K562 (cell line): ENCODE measurements at places on chromosomes 1 and 21. TPM values are rescaled to one million over a fixed set of nuclear protein-coding genes. Genes with fewer than 3 reads are reported as not detected.

DNA sequence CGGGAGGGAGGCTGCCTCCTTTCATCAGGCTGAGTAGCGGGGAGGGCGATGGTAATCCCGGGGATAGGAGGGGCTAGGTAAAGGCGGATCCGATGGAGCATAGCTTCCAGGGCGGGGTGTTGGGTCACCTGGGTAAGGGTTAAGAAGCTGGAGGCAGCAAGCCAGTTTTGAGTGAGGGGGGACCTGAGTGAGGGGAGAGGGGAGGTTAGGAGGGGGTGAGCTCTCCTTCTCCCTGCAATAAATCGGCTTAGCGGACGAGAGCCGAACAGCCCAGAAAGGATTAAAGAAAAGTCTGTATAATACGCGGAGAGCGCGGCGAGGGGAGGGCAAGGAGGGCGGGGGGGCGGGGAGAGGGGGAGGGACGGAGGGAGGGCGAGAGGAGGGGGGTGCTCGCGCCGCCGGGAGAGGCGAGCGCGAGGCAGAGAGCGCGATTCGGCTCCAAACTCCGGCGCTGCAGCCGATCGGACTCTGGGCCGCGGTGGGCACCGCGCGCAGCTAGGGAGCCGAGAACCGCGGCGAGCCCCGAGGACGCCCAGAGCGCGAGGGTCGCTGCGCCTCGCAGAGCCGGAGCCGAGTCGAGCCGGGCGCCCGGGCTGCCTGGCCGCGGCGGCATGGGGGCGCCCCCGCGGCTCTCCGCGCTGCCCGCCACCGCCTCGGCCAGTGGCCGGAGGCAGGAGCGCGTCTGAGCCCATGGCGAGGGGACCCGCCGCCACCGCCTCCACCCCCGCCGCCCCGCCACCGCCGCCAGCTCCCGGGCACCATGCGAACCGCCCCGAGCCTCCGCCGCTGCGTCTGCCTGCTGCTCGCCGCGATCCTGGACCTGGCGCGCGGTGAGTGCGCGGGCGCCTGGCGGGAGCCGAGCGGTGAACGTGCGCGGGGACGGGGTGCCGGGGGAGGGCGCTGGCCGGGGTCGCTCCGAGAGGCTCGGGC lies at the start of gene IGSF21:
Gene IGSF21, plus strand, starts transcription at position 430 of the 930 bp plus-strand sequence. Its CDS starts 331 bp downstream, at position 761.
- DNase-seq = no peak

GRCh38 chr1:219398815-219399396 lies 214.0 kb downstream of the ZC3H11B start:
- DNase-seq = no peak

PROX1 gene
- polyA plus RNA-seq = not detected in 2 replicates

GRCh38 chr1:162186026-162186374 lies 116.5 kb downstream of the NOS1AP start:
- DNase-seq = no peak

GRCh38 chr1:40973912-40974311 lies 5.6 kb upstream of the CTPS1 start:
- no peak for DNase-seq

KRTAP19-4 gene
- not detected in 2 replicates for polyA plus RNA-seq

DPH2 gene
- 93.2 and 110 TPM in 2 replicates for polyA plus RNA-seq

GRCh38 chr1:174397261-174397660 lies 50.5 kb upstream of the GPR52 start:
- DNase-seq = no peak

GRCh38 chr1:75100481-75101092 lies 33.6 kb upstream of the LHX8 start:
- DNase-seq = no peak

GRCh38 chr1:158145173-158145719 lies 35.4 kb upstream of the CD1D start:
- DNase-seq = no peak

GRCh38 chr1:107976836-107977235 lies 11.9 kb upstream of the VAV3 start:
- no peak for DNase-seq

DNA sequence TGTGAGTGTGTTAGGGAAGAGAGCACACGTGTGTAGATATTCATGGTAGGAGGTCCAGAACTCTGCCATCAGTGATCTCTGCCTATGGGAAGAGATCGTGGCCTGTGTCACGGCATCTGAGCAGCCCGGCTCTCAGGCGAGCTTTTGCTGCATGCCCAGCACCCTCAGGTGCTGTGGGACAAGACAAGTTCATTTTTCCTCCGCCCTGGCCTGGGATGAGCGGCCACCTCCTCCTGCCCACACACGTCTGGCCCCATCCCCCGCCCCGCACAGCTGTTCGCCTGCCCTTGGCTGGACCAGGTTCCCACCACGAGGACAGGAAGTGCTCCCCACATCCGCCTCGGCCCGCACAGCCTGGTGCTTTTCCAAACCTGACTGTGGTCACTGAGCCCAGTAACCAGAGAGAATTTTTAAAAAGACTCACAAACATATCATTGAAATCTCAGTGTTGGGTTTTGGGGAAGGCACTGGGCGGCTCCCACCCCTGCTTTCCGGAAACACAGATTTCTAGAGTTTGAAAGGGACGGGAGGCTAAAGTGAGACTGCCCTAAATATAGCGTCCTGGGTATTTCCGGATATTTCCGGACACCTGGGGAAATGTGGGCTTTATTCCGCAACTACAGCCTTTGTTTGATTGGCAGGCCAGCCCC lies 18.0 kb downstream of the BMP8A start:
- DNase-seq = no peak

- no peak for DNase-seq
Observed at GRCh38 chr1:226308166-226308722, 720 bp downstream of the LIN9 start.

KCNA3 gene
- not detected in 2 replicates for polyA plus RNA-seq

- peak; percentile 82 for DNase-seq
Observed at GRCh38 chr1:205248793-205249601, 21.3 kb downstream of the TMCC2 start.

- no peak for DNase-seq
Observed at GRCh38 chr1:2128189-2128901, 66.2 kb downstream of the FAAP20 start.

DNA sequence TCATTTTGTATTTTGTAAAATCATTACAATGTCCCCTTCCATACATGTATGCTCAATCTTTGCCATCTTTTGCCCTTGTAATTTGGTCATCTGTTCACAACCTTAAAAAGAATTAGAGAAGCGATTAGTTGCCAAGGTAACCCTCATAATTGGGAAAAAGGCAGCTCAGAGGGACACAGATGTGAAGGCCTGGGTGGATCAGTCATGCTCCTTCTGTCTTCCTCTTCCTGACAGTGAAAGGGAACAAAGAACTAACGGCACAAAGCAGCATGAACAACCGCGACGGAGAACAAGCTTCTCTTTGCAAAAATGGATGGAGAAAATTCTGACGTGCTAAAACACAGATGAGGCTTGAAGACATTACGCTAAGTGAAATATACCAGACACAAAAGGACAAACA lies 78.7 kb upstream of the COG2 start:
- DNase-seq = no peak

DNA sequence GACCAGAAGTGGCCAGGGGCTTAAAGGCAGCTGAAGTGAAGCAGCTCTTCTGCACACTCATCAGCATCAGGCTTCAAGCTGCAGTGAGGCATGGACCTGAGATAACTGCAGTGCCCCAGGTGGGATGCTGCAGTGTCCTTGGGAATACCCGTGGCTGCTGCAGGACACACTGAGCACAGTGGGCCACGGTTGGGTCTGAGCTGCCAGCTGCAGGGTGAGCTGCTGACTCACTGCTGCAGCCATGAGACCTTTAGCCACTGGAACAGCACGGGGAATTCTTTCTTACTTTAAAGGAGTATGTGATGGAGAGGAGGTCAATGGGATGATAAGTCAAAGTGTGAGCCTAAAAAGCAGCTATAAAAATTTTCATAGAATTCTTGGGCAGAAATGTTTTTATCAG lies 102.1 kb downstream of the XCL2 start:
- DNase-seq = no peak

AMY1A gene
- not detected in 2 replicates for polyA plus RNA-seq

DNA sequence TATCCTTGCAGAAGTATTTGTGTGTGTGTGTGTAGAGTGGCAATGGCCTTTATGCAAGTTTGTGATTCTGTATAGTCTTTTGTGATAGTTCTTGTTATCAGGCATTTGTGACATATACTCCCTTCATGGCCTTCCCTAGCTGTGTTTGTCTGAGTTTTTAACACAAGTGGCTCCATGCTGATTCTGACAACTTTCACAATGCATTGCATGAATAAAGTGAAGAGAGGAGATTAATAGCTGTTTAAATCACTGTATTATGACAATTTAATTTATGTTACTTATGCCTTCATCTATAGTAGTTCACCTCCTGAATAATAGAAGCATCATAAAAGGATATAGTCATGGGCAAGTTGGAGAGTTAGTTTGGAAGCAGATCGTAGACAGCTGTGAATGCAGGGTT lies 17.2 kb upstream of the MCOLN3 start:
- DNase-seq = no peak

- DNase-seq = no peak
Observed at GRCh38 chr1:34983700-34984355, 1.3 kb downstream of the TMEM35B start.

GRCh38 chr1:3292868-3293562 lies 161.4 kb upstream of the ARHGEF16 start:
- DNase-seq = no peak

ABCG1 gene
- polyA plus RNA-seq = not detected in 2 replicates

MYCL gene
- polyA plus RNA-seq = 17.1 and 18.2 TPM in 2 replicates

GRCh38 chr1:10910681-10911489 lies 101.6 kb upstream of the TARDBP start:
- DNase-seq = no peak

DNA sequence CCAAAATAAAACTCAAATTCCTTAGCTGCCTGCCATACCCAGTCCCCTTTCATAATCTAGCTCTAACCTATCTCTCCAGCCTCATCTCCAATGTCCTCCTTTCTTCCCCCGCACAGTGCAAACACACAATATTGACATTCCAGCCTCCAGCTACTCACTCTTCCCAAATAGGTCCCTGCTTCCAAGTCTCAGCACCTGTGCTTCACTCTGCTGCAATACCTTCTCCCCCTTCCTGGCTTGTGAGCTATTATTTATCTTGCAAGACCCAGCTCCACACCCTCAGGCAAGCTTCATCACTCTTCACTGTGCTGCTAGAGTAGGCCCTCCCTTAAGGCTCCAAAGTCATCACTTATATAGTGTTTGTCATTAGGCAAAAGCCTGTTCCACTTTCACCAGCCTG lies 9.7 kb downstream of the PLPP3 start:
- DNase-seq = no peak

DNA sequence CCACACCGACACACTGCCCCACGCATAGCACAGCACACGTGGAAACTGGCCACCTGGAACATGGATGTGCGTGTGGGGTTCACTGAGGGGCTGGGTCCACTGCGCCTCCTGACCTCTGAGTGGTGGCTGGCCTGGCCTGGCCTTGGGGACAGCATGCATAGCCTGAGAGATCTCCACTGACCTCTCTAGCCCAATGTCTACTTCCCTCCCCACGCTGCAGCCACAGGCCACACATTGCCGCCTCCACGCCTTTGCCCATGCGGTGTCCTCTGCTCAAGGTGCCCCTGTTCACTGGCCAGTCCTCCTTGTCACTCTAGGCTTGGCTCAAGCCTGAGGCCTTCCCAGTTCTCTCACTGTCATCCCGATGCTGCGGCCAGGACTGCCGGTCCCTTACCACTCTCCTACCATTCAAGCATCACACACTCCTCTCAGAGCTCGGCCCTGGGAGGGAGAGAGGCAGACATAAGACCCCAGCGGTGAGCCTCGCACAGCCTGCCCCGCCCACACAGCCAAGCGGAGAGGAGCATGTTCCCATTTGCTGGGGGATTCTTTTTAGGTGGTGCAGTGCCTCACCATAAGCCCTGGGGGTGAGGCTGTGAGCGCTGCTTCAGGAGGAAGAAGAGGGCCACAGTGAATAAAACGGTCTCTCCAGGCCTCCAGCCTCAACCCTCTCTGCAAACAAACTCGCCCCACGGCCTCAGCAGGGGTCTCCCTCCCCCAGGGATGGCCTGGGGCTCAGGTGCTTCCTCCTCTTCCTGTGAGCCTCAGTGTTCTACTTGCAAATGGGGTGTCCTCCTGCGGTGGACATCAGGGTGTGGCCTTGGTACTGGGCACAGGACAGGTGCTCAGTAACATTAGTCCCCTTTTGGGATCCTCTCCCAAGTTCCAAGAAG lies 80.8 kb downstream of the DMRTB1 start:
- no peak for DNase-seq

- no peak for DNase-seq
Observed at GRCh38 chr1:117633936-117634335, 28.1 kb downstream of the TENT5C start.

DNA sequence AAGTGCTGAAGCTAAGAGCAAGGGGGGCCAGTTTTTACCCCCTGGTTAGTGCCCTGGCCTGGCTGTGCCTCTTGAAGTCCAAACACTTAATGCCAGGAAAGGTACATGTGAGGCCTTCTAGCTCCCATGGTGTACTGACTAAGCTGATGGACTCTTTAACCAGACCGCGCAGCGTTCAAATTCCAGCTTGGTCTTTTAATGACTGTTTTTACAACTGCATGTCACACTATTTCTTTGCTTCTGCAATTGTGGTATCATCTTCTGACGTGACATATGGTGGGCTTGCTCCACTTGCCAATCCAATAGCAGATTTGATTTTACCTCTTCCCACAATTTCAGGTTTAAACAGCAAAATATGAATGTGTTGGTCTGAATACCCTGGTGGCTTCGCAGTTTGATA lies 197.3 kb downstream of the HUNK start:
- no peak for DNase-seq

CD1D gene
- polyA plus RNA-seq = 0.11 TPM in 1 of 2 replicates, not detected in the other

- no peak for DNase-seq
Observed at GRCh38 chr1:240998024-240998423, 359.0 kb downstream of the RGS7 start.

DNA sequence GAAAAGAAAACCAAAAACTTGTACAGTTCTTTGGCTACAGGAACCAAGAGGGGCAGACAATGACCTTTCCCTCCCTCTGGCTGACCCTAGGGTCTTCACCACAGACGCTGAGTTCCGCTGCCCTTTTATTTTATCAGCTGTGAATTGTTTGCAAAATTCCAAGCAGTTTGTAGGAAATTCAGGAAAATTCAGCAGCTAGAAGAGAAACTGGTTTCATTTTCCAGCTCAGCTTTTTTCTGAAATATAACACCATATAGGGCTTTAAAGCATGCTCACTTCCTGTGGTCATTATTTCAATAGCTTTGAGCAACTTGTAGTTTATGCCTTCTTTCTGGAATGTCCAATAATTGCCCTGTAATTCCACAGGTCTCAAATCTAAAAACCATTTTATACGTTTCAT lies 5.5 kb upstream of the PIK3R3 start:
- DNase-seq = no peak

TMPRSS3 gene
- not detected in 2 replicates for polyA plus RNA-seq

- DNase-seq = peak; percentile 37
Observed at GRCh38 chr1:113676524-113676923, 82.8 kb downstream of the PHTF1 start.

DNA sequence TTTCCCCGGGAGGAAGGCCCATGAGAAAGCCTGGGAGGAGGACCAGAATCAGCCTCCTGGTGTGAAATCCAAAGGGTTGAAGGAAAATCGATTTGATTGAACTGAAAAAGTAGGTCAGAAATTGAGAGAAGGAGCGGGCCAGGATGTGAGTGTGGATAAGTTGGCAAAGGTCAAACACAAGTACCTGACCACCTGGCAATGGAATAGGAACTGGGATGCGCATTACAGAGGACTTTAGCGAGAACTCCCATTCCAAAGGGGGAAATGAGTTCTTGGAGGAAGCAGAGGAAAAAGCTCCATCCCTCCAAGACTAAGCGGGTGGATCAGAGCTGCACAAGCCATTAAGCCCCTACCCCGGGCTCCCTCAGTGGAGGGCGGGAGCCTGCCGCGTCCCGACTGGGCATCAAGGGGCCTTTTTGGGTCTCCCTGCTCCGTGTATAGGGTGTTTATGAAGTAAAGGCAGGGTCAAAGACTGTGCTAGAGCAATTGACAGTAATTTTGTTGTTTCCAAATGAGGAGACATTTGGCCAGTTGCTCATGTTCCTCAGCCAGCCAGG lies 56.4 kb downstream of the TGFB2 start:
- no peak for DNase-seq

- DNase-seq = no peak
Observed at GRCh38 chr1:185062710-185063370, 17.5 kb downstream of the RNF2 start.
